ENCODE measurements at places on chromosomes 1 and 21.

DNA sequence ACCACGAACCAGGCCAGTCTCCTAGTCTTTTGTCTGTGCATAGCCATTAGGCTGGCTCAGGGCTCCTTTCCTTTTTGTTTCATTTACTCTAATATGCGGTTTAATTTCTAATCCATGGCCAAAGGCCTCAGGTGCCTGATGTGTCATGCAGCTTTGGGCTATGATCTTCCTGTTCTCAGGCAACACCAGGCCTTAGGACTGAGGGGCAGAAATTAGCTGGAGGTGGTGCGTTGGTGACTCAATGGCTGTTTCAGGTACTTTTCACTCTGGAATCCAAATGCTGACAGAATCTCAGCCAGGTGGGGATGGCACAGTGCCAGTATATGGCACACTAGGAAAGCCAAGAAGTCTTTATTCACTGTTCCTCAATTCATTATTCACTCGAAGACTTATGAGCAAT lies 105.3 kb downstream of the CACNA1E start:
- DNase-seq: no peak

- DNase-seq: peak; percentile 60
Observed at GRCh38 chr1:64171797-64172281, 31.6 kb upstream of the UBE2U start.

DNA sequence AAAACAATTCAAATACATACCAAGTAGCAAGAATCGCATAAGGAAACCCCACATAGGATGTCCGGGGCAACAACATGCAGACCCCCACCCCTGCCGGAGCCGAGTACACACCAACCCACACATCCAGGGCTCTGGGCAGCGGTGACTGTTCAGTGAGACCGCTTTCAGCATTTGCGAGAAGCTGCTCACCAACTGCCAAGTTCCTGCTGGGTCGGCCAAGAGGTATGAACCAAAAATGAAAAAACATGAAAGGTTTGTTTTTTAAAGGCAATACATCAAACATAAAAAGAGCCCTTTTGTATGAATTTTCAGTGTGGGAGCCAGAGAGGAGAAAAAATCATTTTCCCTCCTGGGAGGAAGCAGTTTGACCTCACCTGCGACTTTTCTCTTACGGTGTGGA lies 92.3 kb downstream of the SIM2 start:
- DNase-seq: no peak

GRCh38 chr1:243447844-243448243 lies 192.0 kb downstream of the SDCCAG8 start:
- DNase-seq: no peak

DNA sequence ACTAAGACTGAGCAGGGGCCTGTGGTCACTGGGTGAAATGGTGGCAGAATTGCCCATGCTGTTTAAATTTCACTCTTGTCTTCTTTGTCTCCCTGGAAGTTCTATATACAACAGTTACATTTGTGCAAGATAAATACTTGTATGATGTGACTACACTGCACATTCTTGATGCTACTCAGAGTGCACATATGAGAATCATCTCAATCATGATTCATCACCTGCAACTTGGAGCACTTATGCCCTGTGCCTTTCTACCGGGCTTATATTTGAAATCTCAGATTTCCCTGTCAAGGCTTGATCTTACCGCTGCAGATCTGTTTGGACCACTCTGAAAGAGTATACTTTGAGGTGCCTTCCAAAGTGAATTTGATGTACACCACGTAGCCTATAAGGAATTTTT lies 10.6 kb downstream of the PGM1 start:
- DNase-seq: peak; percentile 7

- no peak for DNase-seq
Observed at GRCh38 chr1:64469116-64469976, 583 bp upstream of the CACHD1 start.

DNA sequence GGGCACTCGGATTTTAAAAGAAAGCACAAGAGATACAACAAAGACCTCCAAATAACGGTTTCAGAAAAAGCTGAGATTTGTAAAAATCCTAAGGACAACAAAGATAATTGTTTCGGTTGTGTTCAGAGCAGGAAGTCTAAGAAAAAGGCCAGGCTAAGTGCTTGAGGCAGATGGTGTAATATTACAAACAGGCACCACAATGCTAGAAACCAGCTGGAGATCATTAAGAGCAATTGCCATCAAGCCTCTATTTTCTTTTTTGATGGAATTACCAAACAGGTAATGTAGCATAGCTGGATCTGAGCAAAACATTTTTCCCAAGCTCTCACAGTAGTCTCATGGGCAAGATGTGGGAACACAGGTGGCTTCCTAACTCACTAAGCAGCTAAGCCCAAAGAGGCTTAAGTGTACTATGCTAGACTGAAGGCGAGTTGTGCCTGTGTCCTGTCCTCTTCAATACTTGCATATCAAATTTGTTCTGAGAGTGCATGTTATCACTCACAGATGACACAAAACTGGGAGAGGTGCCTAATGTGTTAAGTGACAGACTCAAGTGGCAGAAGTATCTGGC lies 161.6 kb downstream of the GLUL start:
- DNase-seq: no peak

GRCh38 chr1:12435639-12436344 lies 182.2 kb downstream of the DHRS3 start:
- no peak for DNase-seq

DNA sequence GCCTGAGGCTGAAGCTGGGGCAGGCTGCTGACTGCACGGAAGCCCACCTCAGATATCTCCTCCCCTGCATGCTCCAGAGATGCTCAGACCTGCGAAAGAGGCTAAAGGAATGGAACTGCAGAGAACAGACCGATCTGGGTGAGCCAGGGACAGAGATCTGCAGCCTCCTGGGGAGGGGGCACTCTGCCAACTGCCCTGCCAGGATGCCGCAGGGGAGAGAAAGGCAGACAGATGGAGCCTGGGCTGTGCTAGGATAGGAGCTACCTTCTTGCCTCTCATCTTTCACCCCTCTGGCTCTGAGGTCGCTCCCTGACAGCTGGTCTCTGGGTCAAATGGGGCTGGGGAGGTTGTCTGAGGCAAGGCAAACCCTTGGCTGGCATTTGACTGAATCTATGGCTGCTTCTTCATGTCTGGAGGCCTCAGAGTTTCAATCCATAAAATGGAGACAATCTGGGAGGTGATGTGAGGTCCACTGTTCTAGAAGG lies 238.2 kb downstream of the GRIK3 start:
- DNase-seq: no peak

GRCh38 chr1:3248155-3249141 lies 179.4 kb downstream of the PRDM16 start:
- DNase-seq: no peak

DNA sequence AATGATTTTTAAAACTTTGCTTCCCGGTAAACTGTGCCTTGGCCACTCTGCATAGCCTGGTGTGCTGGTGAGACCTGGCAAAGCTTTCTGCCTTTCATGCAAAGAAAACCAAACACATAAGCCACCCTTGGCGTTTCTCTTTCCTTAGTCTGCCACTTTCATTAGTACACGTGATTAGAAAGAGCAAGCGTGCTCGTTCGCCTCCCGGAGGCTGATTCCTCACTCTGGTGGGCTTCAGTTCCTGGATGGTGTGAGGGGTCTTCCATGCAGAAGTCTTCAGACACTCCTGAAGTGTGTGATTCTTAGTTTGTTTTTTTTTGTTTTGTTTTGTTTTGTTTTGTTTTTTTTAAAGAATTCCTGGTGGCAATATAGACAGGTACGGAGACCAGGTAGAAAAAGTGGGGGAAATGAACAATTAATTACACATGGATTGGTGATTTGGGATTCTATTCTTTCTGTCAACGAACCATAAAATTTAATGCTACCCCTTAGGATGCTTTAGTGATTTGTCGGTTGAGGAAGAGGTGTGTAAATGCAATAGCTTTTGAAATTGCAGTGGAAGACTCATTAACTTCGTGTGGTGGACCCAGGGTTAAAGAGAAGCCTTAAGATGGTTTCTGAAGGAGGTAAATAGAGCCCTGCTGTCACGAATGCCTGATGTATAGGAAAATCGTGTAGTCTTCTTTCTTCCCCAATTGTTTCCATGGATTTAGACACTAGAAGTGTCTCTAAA lies 2.1 kb downstream of the GALNT2 start:
- peak; percentile 17 for DNase-seq

DNA sequence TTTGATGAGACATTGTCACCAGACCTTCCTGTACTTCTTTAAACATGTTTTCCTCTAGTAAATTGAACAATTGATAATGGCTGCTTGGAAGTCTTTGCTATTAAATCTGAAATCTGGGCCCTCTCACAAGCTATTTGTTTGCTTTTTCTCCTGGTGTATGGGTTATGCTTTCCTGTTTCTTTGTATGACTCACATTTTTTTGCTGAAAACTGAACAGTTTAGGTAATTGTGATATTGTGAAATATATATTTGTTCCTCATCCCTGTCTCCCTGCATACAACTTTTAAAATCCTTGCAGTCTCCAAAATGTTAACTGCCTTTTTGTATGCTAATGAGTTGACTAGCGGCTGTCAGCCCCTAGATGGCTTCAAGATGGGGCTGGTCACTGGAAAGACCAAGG lies 61.6 kb downstream of the MAP3K21 start:
- DNase-seq: no peak

- DNase-seq: peak; percentile 73
Observed at GRCh38 chr1:52059321-52059720, 3.2 kb downstream of the BTF3L4 start.

- DNase-seq: no peak
Observed at GRCh38 chr1:164628772-164629171, 69.8 kb downstream of the PBX1 start.

DNA sequence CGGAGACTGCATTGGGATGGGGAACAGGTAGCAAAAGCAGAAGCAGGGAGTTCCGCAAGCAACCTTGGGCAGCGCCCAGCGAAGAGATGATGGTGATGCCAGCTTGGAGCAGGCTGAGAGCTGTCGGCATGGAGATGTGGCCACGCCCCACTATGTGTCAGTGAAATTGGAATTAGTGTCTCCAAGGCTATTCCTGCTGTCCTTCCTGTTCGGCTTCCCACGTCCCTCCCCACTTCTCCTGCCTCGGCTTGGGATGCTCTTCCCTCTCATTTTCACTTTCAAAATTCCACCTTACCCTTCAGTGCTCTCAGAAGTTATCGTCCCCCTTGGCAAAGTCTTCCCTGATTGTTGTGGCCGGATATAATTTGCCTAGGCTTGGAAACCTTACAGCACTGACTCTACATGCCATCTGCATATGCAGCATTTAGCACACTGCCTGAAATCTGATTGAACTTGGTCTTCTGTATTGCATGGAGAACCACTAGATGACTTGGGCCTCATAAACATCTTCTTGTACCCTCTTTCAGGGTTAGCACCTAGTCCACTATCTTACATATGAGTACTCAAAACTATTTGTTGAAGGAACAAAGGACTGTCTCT lies 270.7 kb upstream of the RUNX1 start:
- DNase-seq: no peak

DNA sequence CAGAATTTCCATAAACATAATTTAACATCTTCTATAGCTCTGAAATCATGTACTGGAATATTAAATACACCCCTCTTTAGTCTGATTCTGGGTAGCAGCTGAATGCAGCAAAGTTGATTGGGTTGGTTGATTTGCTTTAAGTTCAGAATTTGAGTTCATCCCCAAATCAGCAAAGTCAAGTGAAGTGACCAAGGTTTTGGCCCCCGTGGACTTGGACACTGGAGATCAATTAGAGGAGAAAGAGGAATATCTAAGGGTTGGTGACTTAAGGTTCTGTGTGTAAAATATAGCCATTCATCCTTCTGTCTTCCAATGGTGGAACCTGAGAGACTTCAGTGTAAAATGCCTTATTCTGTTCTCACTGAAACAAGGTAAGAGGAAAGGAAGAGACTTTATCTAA lies at the start of gene OR2L13:
TSS of gene OR2L13 (plus strand) at position 301 of the 400 bp plus-strand sequence. CDS start 4,192 bp downstream, outside the sequence.
- DNase-seq: no peak

DNA sequence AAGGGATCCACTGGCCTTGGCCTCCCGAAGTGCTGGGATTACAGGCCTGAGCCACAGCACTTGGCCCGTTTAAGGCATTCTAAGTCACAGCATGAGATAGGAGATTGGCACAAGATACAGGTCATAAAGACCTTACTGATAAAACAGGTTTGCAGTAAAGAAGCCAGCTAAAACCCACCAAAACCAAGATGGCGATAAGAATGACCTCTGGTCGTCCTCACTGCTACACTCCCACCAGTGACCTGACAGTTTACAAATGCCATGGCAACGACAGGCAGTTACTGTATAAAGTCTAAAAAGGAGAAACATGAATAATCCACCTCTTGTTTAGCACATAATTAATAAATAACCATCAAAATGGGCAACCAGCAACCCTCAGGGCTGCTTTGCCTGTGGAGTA lies 33.3 kb upstream of the RCC2 start:
- no peak for DNase-seq

DNA sequence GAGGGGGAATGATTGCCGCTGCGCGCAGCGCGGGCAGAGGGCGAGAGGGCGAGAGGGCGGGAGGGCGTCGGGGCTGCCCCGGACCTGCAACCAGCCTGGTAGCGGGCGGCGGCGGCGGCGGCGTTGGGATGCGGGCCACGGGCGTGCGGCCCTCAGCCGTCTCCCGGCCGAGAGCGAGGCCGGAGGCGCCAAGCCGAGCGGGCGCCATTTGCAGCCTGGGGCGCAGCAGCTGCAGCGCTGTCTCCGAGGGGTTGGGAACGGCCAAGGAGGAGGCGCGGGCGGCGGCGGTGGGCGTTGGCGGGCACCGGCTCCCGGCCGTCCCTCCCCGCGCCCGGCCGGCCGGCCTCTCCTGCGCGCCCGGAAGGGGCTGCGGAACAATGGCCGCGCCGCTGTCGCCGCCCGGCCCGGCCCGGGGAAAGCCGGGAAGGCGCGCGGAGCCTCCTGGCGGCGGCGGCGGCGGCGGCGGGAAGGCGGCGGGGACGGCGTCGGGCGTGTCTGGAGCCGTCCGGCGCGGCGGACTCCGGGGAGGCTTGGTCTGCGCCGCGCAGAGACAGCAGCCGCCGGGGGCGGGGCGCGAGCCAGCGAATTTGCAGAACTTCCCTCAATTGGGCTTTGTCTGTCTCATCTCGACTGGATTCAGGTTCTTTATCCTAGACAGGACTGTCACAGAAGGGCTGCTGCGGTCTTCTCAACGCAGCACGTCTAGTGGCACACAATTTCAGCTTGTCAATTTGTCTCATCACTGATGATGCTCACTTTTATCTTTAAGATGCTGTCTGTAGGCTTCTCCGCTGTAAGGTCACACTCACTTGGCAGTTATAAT lies 35.7 kb downstream of the ZBTB8B start:
- peak; percentile 55 for DNase-seq

- no peak for DNase-seq
Observed at GRCh38 chr1:229344139-229344538, 1.3 kb upstream of the CCSAP start.

DNA sequence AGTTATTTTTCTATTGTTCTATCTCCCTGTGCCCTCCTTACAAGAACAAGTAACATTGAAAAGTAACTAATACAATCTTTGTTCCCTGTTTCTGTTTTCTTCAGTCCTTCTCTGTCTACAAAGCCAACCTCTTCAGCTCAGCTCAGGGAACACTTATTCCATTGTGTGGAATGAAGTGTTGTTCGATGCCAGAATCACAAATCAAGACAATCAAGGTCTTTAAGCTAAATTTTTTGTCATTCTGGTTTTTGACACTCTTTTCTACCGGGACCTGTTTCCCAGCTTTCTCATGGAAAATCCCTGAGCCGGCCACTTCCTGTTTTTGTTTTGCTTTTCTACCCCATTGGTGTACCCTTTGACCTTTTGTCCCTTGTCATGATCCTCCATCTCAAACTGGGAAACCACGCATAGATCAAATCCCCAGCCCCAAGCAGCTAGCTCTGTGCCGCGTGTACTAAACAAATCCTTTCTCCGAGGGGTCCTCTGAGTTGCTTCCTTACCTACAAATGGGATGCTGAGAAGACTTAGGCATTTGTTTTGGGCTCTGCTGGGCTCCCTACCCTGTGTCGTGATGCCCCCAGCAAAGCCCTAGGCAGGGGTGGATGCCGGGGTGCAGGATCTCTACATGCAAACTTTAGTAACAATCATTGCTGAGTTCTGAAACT lies 141.8 kb downstream of the TOMM20 start:
- peak; percentile 72 for DNase-seq

- no peak for DNase-seq
Observed at GRCh38 chr1:83583351-83584014, 415.4 kb downstream of the TTLL7 start.
